ENCODE measurements at places on chromosomes 3 and 15. TPM values are rescaled to one million over a fixed set of nuclear protein-coding genes. Genes with fewer than 3 reads are reported as not detected.

Gene ADAMTS7
- 7.5 TPM for total RNA-seq

Gene CD86
- total RNA-seq = not detected

Gene CDHR4
- 0.09 TPM for total RNA-seq

Gene ACAP2
- total RNA-seq = 92.3 TPM

Gene GPR15
- total RNA-seq = not detected

Gene GOLGA8J
- not detected for total RNA-seq

Gene ADCY5
- under 0.01 TPM for total RNA-seq

Gene ISLR
- total RNA-seq = 163 TPM

Gene PP2D1
- not detected for total RNA-seq

Gene ARNT2
- total RNA-seq = 9.4 TPM

All from fibroblast of the aortic adventitia (primary cell).